ENCODE measurements at places on chromosomes 7 and 10.

DNA sequence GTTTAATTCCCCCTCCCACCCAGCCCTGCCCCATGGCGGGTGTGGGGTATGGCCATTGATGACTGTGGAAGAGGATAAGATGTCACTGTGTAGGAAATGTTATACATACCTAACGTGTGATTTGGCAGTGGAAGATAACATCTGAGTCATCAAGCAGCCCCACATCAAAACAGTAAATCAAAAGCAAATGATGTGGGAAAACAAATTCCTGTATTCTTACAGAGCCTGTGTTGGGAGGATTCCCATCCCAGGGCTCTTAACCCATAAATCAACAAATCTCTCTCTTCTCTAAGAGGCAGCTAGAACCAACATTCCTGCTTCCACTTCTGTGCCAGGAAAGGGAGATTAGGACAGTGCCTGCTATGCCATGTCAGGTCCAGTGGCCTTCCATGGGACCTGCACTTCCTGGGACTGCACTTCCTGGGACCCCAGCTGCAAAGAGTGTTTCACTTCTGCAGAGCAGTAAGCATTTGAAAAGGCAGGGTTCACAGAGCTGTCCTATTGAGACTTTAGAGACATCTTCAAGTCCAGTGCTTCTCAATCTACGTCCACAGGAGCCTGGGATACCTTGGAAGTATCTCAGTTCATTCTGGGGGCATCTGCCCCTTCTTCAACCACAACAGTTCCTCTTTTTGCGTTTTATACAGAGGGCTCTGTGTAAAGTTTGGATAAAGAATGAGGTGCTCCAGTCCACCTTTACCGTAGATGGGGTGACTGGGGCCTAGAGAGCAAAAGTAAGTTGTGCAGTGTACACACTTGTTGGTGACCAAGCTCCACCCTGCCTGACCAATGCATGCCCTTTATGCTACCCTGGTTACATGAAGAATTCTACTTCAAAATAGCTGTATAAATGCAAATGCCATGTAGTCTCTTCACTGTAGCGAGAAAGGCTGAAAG is 45.7 kb downstream of the ATXN7L1 start:
- no peak for DNase-seq

DNA sequence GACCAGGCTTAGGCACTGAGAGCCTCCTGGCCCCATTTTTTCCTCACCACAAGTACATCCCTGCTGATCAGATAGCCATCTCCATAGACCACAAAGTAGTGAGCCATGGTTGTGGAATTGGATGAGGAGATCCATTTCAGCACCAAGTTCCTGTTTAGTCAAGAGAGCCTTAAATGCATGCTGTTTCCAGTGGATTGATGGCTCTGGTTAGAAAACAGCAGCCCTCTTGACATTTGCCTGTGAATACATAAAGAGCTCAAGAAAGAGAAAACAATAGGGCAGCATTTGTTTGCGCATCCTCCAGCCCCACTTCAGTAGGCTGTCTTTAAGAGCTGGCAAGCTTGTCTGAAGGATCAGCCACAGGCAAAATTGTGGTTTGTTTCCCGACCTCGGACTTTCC is 251.2 kb downstream of the POU6F2 start:
- no peak for DNase-seq

DNA sequence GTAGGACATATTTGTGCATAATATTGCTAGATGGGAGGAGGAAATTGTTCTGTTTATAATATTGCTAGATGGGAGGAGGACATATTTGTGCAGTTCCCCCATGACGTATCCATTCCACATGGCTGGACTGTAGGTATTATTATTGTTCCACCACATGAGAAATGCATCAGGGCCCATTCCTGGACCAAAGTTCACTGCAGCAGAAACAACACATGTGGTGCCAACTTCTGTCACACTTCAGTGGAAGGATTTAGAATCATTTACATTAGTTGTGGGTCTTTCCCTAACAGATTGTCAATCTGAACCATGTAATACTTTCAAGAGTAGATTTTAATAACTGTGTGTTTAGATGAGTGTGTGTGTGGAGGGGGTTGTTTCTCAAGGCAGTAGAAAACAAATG is 32.7 kb upstream of the MACC1 start:
- DNase-seq, result no peak

- DNase-seq, result no peak
Observed at GRCh38 chr10:11705722-11706121, 36.5 kb upstream of the ECHDC3 start.
